GM12892 (cell line): ENCODE measurements at places on chromosomes 13 and 19.

DNA sequence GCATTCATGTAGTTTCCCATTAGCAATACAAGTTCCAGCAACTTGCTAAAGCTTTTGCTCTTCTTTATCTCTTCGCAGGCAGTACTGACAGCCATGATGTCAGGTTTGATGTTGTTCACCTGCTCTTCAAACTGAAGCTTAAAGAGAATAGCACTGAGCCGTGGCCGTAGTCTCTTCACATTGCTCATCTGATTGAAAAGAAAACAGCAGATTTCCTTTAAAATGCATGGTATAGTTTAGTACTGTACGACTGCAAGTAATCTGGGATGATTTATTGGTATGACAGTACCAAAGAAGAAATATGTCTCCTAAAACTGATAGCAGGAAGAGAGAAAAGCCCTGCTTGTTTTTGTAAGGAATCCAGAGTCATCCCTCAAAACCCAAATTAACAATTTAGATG, 284.4 kb downstream of the DIAPH3 start:
- no peak for DNase-seq

- DNase-seq, result no peak
These were observed 56.2 kb upstream of the MYCBP2 start for GRCh38 chr13:77383097-77383496.

DNA sequence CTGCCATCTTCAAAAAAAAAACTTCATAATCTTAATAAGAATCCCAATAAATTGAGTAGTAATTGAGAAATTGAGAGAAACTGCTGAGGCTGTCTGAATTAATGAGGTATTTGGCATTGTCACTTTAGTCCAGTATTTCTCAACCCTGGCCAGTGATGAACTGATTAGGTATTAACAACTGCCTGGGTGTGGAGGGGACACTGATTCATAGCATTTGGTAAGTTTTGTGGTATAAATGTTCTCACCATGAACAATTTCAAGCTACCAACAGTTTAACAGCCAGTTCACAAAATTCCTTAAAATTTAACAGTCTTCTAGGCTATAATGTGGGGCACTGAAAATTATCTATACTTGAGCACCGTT, 18.3 kb downstream of the GPC6 start:
- no peak for DNase-seq

- peak; percentile 19 for DNase-seq
These were observed 9.5 kb downstream of the NKPD1 start for GRCh38 chr19:45151320-45151719.

DNA sequence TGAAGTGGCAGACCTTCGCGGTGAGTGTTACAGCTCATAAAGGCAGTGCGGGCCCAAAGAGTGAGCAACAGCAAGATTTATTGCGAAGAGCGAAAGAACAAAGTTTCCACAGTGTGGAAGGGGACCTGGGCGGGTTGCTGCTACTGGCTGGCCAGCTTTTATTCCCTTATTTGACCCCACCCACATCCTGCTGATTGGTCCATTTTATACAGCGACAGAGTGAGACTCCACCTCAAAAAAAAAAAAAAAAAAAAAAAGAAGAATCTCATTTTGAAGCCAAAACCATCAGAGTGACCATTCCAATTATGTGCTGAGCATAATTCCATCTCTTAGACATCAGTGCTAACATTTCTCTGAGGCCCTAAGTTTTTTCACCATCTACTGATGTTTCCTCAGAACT, 1.9 kb upstream of the ZNF552 start:
- no peak for DNase-seq

GRCh38 chr13:51419001-51419636, 33.7 kb downstream of the INTS6 start:
- no peak for DNase-seq

DNA sequence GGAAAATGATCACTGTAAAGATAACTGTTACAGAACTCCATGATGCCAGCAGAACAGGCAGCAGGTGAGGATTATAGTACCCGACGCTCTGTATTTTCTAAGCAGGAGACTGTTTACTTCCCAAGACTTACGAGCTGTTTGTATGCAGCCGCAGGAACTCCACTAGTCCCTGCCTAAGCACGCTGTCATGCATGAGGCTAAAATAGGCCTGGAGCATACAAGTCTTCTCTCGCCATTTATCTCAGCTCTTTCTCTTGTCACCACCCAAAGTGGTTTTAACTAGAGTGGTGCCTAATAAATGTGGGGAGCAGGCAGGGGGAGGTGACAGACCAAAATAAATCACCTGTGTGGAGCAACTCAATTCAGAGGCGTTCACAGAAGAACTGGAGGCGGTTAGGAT, 175.8 kb downstream of the TDRD3 start:
- no peak for DNase-seq

GRCh38 chr13:98110749-98111148, 32.1 kb upstream of the FARP1 start:
- DNase-seq, result no peak

- peak; percentile 36 for DNase-seq
These were observed at the start of gene SCGB2B2 for GRCh38 chr19:34676697-34677385. TSS of gene SCGB2B2 (minus strand) at chr19:34677159. CDS start at chr19:34594563, 82,596 bp downstream.

GRCh38 chr13:41962994-41963393, 2.1 kb upstream of the VWA8 start:
- no peak for DNase-seq

- DNase-seq, result no peak
These were observed 3.8 kb upstream of the RETN start for GRCh38 chr19:7665076-7665475.
